H1 (cell line): ENCODE measurements at places on chromosomes 3 and 15. TPM values are rescaled to one million over a fixed set of nuclear protein-coding genes. Genes with fewer than 3 reads are reported as not detected.

IMPG2 gene
- polyA plus RNA-seq: 0.02 and 0.03 TPM in 2 replicates

CEMIP gene
- polyA plus RNA-seq: 0.11 and 0.16 TPM in 2 replicates

RTP3 gene
- 0.06 and 0.08 TPM in 2 replicates for polyA plus RNA-seq

CCDC39 gene
- 0.12 and 0.24 TPM in 2 replicates for polyA plus RNA-seq

TMEM212 gene
- not detected in 2 replicates for polyA plus RNA-seq
